Upper lobe of left lung (tissue), 6 donors: ENCODE measurements at places on chromosomes 5 and 9. TPM values are rescaled to one million over a fixed set of nuclear protein-coding genes. Genes with fewer than 3 reads are reported as not detected.

- peaks cover 4% of the 10 kb centered on the region for H3K36me3 ChIP-seq
- peak overlapping the region; percentile 71 for H3K27ac ChIP-seq
- H3K27me3 ChIP-seq, result no peaks in the 10 kb centered on the region
- H3K4me1 ChIP-seq, result peaks cover 30% of the 10 kb centered on the region
- peak; percentile 29 for DNase-seq
Measured at GRCh38 chr5:32017692-32018367, 156.3 kb downstream of the GOLPH3 start.

Gene IL31RA
- 0.31 TPM for total RNA-seq

DNA sequence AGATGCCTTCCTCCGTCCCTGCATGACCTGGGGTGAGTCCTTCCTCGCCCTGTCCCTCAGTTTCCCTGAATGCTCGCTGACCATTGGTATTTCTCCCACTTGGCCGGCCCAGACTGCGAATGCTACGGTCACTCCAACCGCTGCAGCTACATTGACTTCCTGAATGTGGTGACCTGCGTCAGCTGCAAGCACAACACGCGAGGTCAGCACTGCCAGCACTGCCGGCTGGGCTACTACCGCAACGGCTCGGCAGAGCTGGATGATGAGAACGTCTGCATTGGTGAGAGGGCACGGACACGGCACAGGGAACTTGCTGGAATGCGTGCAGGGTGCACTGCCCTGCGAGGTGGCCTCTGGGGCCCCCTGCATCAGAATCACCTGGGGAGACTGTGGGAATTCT, 77.1 kb downstream of the NTNG2 start:
- DNase-seq, result no peak
- H3K4me1 ChIP-seq, result peaks cover 31% of the 10 kb centered on the region

Gene AIF1L
- 3.8 TPM for total RNA-seq

DNA sequence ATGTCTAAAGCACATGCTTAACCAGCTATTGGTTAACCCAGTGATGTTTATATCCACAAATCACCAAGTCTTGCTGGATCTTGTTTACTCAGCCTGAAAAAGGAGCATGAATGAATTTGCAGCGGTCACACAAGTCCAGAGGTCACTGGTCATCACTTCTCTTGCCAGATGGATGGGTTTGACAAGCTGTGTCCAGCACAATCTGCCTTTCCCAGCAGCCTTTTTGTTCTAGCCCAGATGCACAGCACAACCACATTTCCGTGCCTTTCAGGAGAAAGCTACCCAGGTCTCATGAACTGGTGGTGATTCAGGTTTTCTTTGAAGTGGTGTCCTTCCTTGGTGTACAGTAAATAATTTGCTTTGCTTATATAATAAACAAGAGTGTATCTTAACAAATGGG, 32.1 kb downstream of the TMEM252 start:
- no peaks in the 10 kb centered on the region for H3K4me1 ChIP-seq
- H3K36me3 ChIP-seq, result no peaks in the 10 kb centered on the region
- H3K27me3 ChIP-seq, result no peaks in the 10 kb centered on the region
- no peak overlapping the region for H3K4me3 ChIP-seq
- H3K27ac ChIP-seq, result no peak overlapping the region

DNA sequence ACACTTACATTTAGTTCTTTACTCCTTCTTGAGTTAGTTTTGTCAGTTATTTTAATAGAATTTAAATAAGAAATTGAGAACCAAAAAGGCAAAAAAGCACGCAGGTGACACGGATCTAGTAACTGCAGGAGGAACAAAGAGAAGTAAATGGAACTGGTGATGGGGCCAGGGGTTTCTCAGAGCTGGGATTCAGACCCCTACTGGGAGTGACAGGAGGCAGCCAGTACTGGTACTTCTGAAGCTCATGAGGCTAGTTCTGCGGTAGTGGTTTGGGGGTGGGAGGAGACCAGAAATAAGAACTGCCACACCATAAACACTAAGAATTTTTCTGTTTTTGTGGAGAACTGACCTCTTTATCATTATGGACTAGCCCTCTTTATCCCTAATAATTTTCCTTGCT, 48.2 kb downstream of the OXCT1 start:
- no peak for DNase-seq
- no peak overlapping the region for H3K27ac ChIP-seq
- H3K4me1 ChIP-seq, result no peaks in the 10 kb centered on the region

DNA sequence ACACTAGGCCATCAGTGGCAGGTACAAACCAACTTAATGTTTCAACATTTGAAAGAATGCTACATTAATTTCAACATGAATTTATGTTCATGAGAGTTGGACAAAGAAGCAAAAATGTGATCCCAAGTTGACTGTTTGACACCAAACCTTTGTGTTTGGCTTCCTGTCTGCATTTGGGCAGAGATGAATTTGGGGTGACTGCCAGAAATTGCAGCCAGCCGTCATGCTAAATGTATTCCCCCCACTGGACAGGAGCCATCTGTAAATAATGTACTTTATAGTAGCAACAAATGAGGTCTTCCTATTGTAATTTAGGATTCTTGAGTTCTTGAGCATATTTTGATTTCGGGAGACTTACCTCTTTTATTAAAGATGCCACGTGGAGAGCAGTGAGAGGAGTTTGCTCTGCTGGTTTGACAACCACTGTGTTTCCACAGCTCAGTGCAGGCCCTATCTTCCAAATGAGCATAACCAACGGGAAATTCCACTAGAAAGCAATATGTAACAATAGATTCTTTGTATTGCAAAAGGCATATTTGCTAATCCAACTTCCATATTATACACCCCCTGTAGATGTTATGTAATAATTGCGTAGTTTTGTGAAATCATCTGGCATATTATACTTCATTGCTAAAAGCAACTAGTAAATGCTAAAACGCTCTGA, 27.6 kb downstream of the ALDH1A1 start:
- H3K4me1 ChIP-seq, result peaks cover 3% of the 10 kb centered on the region
- H3K4me3 ChIP-seq, result no peak overlapping the region
- DNase-seq, result no peak
- no peak overlapping the region for H3K27ac ChIP-seq

Gene TRIM41
- 32.4 TPM for total RNA-seq
